ENCODE measurements at places on chromosomes 1 and 21. TPM values are rescaled to one million over a fixed set of nuclear protein-coding genes. Genes with fewer than 3 reads are reported as not detected.

GRCh38 chr1:147171399-147172167 lies 687 bp downstream of the PRKAB2 start:
- DNase-seq = no peak

GRCh38 chr1:183926983-183927382 lies 110.5 kb downstream of the COLGALT2 start:
- no peak for DNase-seq

DNA sequence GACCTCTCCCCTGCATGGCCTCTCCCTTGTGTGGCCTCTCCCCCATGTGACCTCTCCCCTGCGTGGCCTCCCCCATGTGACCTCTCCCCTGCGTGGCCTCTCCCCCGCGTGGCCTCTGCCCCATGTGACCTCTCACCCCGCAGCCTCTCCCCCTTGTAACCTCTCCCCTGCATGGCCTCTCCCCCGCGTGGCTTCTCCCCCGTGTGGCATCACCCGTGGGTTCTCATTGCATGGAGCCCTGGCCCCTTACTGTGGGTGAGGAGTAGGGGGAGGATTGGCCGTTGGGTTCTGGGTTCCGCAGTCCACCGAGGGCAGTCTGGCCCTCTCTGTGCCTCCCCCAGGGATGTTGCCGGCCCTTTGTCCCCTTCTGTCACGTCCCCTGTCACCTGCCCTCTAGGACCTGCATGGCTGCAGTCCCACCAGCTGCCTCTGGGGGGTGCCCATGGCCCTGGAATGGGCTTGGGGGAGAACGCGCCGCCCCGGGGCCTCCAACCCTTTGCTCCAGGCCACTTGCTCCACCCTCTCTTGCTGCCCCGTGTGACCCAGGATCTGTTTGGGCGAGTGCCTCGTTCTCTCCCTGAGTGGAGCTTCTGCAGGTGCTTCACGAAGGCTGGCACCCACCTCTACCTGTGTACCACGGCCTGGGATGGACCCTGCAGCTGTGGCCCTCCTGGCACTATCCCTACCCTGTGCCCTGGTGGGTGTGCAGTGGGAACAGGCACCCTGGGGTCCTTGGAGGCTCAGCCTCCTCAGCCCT lies 21.3 kb downstream of the RRP1 start:
- peak; percentile 53 for DNase-seq

- DNase-seq = no peak
These were observed 14.3 kb downstream of the QSOX1 start for GRCh38 chr1:180168786-180169639.

DNA sequence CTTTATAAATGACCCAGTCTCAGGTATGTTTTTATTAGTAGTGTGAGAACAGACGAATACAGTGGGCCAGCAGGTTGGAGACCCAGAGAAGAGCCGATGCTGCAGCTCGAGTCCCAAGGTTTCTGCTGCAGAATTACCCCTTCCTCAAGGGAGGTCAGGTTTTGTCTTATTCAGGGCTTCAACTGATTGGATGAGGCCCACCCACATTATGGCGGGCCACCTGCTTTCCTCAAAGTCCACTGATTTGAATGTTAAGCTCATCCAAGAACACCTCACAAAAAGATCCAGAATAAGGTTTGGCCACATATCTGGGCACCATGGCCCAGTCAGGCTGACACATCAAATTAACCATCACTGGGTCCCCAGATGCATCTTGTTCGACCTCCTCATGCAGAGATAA lies 40.9 kb downstream of the FBXO2 start:
- DNase-seq = no peak

DNA sequence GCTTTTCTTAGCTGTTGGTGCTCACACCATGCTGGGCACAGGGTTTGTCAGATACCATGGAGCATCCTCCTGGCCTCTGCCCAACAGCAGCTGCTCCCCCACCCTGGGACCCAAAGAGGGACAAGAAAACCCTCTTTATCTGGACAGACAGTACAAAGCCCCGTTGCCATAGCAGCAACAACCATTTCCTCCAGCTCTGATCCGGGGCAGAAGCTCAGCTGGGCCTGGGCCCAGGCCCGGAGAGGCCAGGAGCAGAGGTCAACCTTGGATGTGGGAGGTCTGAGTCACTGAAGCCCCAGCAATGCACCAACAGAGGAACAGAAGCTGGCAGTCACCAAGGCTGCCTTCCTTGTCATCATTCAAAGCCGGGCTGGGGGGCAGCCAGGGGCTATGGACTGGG lies 228.4 kb upstream of the POU3F1 start:
- DNase-seq = no peak

- no peak for DNase-seq
These were observed 151.7 kb downstream of the FASLG start for GRCh38 chr1:172810480-172811175.

GRCh38 chr1:37537378-37537777 lies 16.7 kb downstream of the SNIP1 start:
- DNase-seq = peak; percentile 84

DNA sequence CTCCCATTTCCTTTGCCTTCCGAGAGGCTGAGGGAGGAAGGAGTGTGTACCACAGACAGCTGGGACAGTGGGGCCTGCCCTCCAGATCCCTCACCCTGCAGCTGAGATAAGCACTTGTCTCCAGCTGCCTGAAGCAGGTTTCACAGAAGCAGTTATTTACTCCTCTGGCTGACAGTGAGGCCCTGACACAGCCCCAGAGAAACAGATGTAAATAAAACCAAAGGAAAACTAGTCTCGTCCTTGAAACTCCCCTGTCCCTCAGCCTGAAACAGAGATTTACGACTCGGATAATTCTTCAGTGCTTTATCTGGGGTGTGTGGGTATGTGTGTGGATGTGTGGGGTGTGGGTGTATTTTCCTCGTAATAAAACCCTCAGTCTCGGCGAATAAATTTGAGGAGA lies 181.1 kb downstream of the IGSF21 start:
- DNase-seq = no peak

DNA sequence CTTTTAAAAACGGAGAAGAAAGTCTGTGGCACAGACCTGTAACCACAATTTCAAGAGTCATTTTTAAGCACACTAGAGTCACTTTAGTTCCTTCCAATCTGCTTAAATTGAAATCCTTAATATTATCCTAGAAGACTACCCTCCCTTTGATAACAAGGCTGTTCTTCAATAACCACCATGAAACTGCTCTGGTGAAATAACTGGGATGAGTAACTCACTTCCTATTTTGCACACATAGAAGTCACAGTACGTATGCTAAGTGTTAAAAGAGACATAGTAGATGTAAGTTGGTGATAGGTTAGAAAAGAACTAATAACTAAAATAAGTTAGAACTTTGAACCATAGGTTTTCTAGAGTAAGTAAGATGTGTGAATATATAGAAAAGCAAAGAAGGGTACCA lies 107.8 kb downstream of the NME7 start:
- DNase-seq = no peak

GRCh38 chr21:14877581-14878228 lies 187.1 kb downstream of the NRIP1 start:
- peak; percentile 69 for DNase-seq

DNA sequence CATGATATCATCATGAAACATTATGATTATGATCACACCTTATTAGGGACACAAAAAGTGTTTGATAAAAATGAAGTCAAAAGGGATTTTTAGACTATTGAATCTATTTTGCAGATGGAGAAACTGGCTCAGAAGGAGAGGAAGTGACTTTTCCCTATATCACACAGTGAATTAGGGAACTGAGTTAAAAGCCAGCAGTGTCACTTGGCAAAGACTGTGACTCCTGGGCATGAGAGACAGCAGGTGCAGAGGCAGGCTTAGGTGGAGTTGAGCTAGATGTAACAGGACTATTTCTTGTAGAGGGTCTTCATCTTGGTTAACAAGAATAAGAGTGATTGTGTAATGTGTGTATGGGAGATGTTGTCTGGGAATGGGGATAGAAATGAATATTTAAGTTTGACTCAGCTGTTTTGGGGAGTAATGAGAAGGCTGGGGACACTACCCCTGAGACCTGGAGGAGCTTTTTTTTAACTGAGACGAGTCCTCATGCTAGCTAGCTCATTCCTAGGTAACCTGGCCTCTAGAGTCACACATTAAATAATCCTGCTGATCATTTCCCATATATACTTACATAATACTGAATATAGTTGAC lies 1.0 kb upstream of the CD84 start:
- DNase-seq = no peak

- DNase-seq = no peak
These were observed 42.7 kb downstream of the SGIP1 start for GRCh38 chr1:66576645-66577044.

GRCh38 chr1:214228976-214229375 lies 52.0 kb upstream of the SMYD2 start:
- DNase-seq = no peak

- peak; percentile 11 for DNase-seq
These were observed 31.8 kb downstream of the DIPK1A start for GRCh38 chr1:92929461-92929860.

DNA sequence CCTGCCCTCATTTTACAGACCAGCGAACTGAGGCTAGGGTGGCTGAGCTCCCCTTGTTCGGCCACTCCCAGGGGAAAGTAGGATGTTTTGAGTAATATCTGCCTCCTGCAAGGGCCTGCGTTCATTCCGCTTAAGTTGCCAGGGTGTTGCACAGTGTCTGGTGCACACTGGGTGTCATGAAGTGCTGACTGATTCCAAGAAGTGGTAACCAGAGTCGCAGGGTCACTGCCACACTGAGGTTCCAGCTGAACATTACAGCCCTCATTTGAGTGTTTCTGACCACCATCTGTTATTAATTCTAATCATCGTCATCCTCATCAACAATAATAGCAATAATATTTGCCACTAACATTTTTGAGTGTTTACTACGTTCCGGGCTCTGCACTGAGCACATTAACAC lies 250.6 kb downstream of the KAZN start:
- no peak for DNase-seq

- DNase-seq = no peak
These were observed 17.0 kb downstream of the UMODL1 start for GRCh38 chr21:42088148-42088547.

GRCh38 chr1:31617916-31618746 lies 642 bp downstream of the HCRTR1 start:
- DNase-seq = no peak

DNA sequence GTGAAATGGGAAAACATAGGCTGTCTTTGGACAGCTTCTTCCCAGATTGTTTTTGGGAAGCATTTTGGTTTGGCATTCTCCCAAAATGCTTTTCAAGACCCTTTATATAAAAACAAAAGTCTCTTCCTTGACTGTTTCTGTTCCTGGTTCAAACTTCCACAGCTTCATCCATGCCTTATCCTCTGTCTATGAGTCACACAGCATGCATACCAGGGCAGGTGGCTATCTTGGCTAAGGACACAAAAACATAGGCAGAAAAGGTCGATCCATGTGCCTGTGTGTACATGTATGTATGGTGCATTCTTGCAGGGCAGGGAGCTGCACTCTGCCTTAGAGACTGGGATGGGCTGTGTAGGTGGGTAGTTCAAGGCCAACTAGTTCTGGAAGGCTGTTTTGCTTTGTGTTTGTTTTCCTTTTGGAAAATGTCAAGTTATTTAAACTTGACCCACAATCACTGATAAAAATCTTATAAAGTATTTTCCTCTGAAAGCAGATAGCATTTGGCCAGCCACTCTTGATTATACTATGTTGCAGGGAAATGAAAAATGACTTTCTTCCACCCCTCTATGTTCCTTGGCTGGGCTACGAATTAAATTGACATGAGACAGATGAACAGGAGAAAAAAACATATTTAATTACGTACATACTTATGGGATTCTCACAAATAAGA lies 437.0 kb downstream of the SIPA1L2 start:
- DNase-seq = peak; percentile 13

GRCh38 chr1:87329051-87329525 lies 408 bp downstream of the LMO4 start:
- DNase-seq = peak; percentile 28

DNA sequence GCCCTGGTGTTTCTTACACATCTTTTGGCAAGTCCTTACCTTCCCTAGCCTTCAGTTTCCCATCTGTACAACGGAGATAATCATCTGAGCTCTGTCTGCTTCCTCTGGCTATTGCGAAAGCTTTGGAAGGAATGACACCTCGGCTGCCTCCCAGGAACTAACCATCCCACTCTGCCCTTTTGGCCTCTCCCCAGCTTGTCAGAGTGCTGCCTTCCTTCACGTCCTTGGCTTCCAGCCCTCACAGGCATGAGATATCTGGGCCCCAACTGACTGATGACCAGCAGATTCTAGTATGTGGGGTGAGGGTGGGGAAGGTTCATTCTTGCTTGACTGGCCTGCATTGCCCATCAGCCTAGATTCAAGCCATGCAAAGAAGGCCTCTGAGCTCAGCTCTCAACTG lies 253.1 kb upstream of the FGGY start:
- DNase-seq = peak; percentile 80

- no peak for DNase-seq
These were observed 137.6 kb downstream of the ZZZ3 start for GRCh38 chr1:77544845-77545244.

PIGR gene
- total RNA-seq = 0.08 TPM

NUDT17 gene
- total RNA-seq = 4.3 TPM

NR1I3 gene
- not detected for total RNA-seq

CFAP141 gene
- total RNA-seq = not detected

ARHGEF11 gene
- total RNA-seq = 24.7 TPM

EPHA10 gene
- total RNA-seq = not detected
